Tibial artery (tissue), 4 donors: ENCODE measurements at places on chromosomes 12 and 14.

DNA sequence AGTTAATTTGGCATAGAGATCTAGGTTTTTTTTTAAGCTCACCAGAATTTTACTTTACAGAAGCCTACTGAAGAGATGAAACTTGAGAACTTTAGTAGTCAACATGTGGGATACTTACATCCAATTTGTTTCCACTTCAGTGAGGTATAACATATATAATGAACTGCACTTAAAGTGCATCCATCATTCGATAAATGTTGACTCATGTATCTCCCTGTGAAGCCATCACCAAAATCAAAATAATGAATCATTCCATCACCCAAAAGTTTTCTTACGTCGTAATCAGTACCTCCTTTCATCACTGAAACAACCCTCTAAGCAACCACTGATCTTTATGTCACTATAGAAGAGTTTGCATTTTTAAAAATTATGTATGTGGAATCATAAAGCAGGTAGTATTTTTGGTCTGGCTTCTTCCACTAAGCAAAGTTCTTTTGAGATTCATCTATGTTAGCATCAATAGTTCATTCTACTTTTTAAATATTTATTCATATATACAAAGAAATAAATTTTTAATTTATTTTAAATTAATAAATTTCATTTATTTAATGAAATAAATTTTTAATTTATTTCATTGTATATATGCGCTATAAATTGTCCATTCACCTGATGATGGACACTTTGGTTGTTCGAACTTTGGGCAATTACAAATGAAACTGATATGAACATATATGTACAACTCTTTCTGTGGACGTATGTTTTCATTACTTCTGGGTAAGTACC is 2.0 kb upstream of the CPNE8 start:
- no peak for DNase-seq

GRCh38 chr14:68246786-68247105 is 427.2 kb downstream of the RAD51B start:
- DNase-seq = no peak

DNA sequence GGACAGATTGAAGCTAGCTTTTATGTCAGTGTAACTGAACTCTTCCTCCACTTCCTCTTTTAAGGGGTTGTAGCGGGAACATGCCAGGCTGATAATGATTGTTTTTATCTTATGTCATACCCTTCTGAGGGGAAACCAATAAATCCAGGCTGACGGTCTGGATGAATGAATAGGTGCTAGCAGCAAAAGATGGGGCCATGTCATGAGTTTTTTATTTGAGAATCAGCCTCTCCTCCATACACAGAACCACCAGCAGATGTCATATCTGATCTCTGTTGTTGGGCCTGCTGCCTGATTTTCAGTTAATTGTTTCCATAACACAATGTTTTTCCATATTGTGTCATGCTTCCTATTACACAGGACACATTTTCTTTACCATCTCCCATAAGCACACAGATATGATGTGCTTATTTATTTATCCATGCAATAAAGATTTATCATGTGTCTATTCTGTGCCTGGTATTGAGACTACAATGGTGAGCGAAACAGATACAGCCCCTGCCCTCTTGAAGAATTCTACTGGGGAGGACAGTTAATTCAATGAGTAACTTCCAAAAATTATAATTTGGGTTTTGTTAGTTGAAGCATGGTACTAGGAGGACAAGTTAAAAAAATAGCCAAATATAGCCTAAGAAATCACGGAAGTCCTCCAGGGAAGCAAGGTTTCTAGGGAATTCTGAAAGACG is 33.6 kb upstream of the CRY1 start:
- DNase-seq = no peak

DNA sequence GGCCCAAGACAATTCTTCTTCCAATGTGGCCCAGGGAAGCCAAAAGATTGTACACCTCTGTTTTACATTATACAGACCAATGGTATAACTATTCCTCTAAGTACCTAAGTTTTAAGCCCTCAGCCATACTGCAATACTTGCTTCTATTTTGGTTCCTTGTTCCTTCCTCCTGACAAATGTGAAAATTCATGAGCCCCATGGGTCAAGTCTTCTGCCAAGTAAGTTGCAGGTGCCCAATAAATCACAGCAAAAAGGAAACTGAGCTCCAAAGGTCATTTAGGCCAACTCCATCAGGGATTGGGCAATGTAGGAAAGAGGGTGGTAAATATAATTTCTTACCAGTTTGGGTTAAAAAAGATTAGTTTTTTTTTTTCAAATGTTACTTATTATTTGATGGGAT is 57.7 kb upstream of the NPFF start:
- no peak for DNase-seq

DNA sequence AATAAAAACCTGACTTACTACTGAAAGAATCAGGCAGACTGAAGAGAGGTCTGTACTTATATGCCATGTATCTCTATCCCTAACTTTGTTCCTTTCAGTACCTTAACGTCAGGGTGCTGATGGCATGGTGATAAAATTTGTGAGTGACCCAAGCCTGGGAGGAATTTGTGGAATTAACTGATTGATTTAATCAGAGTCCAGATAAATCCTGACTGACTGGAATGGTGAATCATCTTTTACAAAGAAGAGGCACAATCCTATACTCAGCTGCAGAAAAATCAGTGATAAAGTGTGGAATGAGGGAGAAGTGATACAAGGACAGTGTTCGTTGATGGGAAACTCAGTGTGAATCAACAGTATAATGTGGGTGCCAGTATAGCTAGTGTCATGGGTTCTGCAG is 3.7 kb downstream of the TDG start:
- no peak for DNase-seq

- DNase-seq = no peak
Measured at GRCh38 chr12:116490471-116490870, 68.7 kb upstream of the MAP1LC3B2 start.

- DNase-seq = no peak
Measured at GRCh38 chr12:108305991-108306501, 33.1 kb downstream of the CMKLR1 start.

- no peak for DNase-seq
Measured at GRCh38 chr12:122449317-122449716, 26.8 kb upstream of the CLIP1 start.

GRCh38 chr14:65287264-65288131 is 125.0 kb upstream of the FUT8 start:
- DNase-seq = no peak

DNA sequence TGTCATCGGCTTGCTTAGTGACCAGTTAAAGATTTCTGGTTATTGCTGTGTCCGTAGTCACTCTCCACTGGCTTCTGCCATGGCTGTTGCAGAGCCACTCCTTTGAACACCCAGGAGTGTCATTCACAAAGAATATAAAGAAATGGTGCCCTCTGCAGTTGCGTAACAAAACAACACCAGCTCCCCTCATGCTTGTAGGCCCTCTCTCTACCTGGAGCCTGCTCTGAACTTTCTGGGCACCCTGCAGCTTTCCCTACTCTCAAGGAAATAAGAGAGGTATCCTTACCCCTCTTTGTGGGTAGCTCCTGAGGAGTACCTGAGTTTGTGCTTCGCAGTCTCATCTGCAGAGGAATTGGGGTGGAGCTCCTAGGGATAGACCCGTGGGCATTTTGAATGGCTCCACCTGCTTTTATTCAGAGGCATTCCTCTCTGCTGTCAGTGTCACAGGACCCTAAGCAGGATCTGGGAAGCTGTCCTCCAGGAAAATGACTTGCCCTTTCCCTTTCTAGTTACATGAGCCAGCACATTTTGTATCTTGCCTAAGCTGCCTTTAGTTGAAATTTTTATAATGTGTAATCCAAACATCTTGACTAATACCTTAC is 97.2 kb upstream of the TMEM260 start:
- DNase-seq = no peak

GRCh38 chr14:77123381-77124325 is 17.9 kb downstream of the ZDHHC22 start:
- DNase-seq = no peak

- no peak for DNase-seq
Measured at GRCh38 chr12:100591979-100592378, 18.5 kb downstream of the GAS2L3 start.

DNA sequence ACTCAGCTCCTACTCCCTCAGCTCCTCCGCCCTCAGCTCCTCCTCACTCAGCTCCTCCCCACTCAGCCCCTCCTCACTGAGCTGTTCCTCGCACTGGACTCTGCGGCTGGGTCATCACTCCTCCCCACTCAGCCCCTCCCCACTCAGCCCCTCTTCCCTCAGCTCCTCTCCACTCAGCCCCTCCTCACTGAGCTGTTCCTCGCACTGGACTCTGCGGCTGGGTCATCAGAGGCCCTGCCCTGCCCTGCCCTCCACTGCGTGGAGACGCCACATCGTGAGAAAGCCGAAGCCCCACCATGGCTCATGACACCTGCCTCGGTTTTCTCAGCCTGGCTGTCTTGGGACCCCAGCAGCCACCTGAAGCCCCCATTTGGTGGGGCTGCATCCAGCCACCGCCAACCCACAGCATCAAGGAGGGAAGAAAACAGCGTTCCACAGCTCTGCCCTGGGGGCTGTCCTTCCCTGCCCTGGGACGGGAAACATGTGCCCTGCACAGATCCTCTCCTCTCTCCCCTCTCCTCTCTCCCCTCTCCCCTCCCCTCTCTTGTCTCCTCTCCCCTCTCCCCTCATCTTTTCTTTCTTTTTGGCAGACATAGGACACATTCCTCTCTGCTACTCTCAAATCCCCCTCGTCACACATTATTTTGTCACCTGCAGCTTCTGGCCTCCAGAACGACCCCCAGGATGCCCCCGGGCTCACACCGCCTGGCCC is 17.7 kb downstream of the NOC4L start:
- no peak for DNase-seq

GRCh38 chr12:93465841-93466240 is 1.5 kb upstream of the MRPL42 start:
- DNase-seq = no peak

- DNase-seq = no peak
Measured at GRCh38 chr12:30357766-30358490, 337.7 kb downstream of the IPO8 start.

DNA sequence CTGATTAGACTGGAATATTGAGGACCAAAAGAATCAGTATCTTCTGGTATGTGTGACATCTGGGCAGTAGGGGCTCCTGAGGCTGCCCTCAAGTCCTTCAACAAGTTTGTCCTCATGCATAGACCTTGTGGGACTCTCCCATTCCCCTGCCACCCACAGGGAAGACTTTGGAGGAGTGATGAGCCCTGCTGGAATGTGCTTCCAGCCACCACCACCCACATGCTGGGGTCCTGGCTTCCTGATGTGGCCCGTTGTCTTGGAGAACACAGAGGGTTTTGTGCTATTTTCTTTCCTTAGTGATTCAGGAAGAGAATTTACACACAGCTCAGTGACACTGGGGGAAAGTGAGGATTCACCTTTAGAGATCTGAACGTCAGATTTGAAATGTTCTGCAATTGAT is 29.2 kb upstream of the SEL1L start:
- DNase-seq = no peak

GRCh38 chr14:99224116-99224910 is 47.7 kb downstream of the BCL11B start:
- DNase-seq = peak; percentile 48

DNA sequence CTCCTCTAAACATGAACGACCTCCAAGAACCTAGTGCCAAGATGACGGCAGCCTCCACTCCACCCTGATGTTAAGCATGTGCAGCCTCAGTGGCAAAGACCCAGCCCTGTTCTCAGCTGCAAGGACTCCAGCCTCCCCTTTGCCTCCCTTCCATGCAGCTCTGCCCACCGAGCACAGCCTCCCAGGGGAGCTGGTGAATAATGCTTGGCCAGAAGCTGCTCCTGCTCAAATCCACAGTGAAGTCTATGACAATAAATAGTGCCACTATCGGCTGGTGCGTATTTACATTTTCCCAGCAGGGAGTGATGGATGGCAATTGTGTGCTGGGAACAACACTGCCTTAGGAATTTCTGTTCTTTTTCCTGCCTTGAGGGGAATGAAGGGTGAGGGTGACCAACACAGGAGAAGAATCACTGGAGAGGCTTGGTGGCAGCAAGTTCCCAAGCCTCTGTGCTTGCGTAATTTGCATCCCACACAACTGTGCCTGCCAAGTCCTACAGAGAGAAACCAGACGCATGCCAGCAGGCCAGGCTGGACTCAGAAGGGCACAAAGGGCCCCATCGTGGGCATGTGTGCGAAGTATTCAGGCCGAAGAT is 29.9 kb upstream of the TC2N start:
- DNase-seq = peak; percentile 96

DNA sequence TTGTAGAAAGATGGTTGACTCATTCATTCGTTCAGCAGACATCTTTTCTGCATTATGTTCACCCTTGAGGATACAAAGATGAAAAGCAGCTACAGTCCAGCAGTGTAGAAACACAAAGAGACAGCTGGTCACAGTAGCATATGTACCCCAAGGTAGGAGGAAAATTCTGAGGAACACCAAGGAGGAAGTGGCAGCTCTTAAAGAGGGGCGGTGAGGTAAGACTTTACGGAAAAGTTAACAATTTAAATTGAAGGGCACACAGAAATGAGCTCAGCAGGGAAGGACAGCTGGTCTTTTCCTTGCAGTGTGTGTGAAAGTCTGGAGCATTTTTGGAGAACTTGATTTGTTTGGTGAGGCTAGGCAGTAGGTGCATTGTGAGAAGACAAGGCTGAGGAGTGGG is 3.5 kb downstream of the SLC35E3 start:
- DNase-seq = no peak

- no peak for DNase-seq
Measured at GRCh38 chr12:16198884-16199283, 78.6 kb downstream of the SLC15A5 start.

DNA sequence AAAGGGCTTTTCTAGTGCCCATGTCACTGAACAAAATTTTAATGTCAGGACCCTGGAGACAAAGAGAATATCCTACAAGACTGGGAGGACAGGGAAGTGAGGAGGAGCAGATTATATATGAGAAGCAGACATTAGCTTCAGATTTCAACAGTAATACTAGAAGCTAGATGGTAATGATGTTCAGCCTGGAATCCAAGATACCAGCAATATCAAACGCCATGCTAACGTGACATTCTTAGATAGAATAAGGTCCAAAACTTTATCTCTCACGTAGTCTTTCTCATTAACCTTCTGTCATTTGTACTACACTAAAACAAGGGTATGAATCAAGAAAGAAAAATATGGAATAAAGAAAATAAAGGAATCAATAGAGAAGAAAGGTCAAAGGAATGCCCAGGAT is 18.7 kb downstream of the SOS2 start:
- DNase-seq = no peak

DNA sequence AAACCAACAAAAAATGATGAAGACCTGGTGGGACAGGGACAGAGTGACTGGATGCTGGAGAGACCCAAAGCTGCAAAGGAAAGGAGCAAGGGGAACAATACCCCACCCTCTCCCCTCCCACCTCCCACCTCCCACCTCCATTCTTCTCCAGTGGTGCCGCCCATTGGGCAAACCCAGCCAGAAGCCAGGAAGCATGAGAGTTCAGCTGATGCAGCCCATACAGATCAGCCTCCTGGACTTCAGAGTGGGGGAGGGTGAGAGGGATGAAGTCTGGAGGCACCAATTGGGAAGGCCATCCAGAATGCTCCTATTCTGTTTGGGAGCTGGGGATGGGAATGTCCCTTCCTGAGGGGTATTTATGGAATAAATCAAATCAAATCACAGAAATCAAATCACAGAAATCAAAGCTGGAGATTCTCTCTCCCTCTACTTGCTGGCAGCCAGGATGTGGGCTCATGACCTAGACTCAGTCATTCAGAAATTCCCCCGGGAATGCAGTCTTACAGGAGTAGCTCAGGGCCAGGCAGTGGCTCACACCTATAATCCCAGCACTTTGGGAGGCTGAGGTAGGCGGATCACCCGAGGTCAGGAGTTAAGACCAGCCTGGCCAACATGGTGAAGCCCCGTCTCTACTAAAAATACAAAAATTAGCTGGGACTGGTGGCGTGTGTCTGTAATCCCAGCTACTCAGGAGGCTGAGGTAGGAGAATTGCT is 31.1 kb downstream of the IRF2BPL start:
- no peak for DNase-seq

GRCh38 chr14:60349663-60350365 is 100.8 kb downstream of the PPM1A start:
- peak; percentile 30 for DNase-seq
